ENCODE measurements at places on chromosomes 4 and X. TPM values are rescaled to one million over a fixed set of nuclear protein-coding genes. Genes with fewer than 3 reads are reported as not detected.

DNA sequence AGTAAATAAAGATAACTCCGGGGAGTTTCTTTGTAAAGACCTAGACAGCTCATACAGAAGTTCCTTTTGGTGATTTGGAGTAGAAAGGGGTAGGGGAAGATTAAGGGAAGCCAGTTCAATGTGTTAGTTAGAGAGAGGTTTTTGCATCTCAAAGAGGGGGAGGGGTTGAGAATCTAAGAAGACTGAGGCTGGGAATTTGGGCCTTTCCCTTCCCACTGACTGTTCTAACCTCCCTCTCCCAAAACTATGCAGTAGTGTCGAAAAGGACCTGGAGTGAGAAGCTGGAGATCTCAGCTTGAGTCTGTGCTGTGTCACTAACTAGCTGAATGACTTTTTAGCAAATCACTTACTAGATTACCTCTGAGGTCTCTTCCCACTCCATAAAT is 55.7 kb upstream of the CCDC160 start:
- DNase-seq = no peak

- no peak for DNase-seq
Measured at GRCh38 chrX:41350150-41350975, 16.4 kb downstream of the DDX3X start.

DNA sequence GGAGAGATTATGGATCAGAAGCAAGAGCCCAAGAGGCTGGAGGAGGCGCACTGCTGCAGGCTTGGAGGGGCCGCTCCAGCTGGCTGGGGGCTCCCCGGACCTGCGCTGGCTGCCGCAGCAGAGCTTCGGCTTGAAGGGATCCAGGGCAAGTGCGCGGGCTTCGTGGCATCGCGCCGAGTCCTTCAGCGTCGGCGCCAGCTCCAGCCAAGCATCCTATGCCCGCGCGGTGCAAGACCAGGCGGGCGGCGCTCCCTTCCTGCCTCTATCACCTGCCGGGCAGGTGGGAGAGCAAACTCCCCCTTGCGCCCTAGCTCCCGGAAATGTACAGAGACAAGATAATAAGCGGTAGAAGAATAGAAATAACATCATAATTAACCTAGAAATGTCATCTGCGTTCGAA is 10.5 kb upstream of the UCP1 start:
- DNase-seq = no peak

DNA sequence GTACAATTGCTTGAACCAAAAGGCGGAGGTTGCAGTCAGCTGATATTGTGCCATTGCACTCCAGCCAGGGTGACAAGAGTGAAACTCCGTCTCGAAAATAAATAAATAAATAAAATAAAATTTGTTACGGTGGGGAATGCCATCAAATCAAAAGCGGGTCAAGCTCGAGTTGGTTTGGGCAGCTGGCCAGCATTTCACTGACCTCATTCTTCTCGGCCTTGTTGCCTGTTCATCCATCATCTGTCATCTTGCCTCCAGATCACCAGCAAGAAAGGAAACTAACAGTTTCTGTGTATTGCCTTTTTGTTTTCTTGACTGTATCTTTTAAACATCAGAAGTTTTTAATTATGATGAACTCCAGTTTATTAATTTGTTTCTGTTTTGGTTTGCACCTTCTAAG is 31.5 kb upstream of the KLHL2 start:
- no peak for DNase-seq

GRCh38 chr4:173318240-173318639 is 15.9 kb downstream of the HMGB2 start:
- DNase-seq = no peak

DNA sequence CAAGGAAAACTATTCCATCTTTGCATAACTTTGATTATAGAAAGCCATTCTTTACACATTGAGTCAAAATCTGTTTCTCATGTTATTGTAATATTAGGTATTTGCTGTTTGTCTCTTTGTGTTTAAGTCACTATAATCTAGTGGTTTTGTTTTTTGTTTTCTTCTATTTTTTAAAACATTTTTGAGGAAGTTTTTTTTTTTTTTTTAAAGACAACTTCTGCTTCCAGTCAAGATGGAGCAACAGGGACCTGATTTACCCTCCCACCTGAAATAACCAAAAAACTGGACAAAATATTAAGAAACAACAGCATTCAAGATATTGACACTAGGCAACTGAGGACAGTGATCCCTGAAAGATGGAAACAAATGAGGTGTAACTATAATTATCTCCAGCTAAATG is 18.4 kb upstream of the NSUN7 start:
- DNase-seq = no peak

DNA sequence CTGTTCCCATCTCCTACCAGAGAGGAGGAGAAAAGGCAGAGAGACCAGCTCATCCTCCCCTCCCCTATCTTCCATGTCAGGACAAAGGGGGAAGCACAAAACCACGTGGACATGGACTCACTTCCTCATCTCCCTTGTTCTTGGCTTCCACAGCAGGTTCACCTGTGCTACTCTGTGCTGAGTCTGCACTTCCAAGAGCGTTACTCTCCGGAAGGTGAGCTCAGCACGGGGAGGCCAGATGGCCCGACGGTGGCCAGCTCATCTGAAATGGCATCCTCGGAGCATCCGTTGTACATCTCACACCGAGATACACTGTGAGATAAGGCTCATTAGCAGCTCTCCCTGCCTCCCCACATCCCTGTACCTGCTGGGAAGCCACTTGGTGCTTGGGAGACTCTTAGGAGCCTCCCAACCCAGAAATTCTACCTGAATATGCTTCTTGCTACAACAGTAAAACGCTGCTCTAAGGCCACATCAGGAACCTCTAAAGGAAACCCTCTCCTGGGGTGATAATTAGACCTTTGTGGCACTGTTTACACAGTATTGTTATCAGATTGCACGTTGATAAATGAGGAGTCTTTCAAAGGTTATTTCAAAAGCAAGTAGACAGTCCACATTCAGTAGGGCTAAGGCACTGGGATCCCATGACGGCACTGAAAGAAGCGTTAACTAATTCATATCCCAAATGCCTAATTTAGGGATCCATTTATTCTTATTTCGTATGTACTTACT is 19.4 kb downstream of the LGI2 start:
- no peak for DNase-seq

DNA sequence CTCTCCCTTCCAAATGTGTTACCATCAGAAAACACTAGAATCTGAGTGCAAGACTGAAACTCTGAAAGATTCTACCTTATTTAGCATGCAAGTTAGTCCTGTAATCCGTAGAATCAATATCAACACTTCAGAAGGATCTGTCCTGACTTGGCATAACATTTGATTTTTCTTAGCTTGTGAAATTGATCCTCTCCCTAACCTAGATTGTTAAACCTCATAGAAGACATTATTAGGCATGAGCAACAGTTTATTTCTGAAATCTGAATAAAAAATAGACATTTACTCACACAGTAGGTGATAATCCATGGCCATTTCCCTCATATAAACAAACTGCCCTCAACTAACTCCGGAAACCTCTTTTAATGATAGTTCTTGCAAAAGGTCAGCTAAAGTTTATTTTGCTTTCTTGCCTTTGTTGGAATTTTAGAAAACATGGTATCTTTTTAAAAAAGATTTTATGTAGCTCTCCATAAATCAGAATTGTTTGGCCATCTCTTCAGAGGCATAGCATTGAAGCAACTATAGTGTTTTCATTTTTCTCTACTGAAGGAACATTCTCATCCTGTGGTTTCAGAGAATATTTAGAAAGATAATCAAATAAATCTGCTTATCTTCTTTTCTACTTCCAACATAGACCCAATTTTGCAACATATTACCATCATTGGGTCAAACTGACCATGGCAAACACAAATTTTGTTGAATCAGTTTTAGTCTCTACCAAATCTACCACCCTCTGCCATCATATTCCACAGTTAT is 38.5 kb upstream of the PDLIM5 start:
- no peak for DNase-seq

DNA sequence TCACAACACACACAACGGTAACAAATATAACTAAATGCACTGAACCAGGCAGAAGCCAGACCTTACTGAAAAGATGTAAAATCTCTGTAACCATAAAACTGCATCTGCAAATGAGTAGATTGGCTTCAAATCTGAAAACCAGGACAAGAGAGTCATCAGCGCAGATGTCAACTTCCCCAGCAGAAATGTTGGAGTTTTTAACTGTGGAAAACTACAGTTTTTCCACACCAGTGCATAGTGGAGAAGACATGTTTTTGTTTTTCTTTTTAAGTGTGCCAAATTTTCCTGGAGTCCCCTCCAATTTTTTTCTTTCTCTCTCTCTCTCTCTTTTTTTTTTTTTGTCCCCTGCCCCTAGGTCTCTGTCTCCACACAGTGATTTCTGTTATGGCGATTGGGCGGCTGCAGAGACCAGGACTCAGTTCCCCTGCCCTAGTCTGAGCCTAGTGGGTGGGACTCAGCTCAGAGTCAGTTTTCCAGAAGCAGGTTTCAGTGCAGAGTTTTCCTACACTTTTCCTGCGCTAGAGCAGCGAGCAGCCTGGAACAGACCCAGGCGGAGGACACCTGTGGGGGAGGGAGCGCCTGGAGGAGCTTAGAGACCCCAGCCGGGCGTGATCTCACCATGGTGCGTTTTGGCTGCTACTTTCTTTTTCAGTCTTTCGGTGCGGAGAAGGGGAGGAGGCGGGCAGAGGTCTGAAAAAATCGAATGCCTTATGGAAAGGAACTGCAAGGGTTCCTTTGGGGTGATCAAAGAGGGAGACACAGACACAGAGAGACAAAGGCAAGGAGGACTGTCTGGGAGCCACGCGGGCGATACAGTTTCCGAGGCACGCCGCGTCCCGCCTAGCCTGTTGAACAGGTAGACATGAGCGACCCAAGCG is at the start of gene GUCY1A1:
Gene GUCY1A1, plus strand, starts transcription at position 505 of the 878 bp plus-strand sequence. CDS start 30,020 bp downstream, outside the sequence.
- peak; percentile 51 for DNase-seq

DNA sequence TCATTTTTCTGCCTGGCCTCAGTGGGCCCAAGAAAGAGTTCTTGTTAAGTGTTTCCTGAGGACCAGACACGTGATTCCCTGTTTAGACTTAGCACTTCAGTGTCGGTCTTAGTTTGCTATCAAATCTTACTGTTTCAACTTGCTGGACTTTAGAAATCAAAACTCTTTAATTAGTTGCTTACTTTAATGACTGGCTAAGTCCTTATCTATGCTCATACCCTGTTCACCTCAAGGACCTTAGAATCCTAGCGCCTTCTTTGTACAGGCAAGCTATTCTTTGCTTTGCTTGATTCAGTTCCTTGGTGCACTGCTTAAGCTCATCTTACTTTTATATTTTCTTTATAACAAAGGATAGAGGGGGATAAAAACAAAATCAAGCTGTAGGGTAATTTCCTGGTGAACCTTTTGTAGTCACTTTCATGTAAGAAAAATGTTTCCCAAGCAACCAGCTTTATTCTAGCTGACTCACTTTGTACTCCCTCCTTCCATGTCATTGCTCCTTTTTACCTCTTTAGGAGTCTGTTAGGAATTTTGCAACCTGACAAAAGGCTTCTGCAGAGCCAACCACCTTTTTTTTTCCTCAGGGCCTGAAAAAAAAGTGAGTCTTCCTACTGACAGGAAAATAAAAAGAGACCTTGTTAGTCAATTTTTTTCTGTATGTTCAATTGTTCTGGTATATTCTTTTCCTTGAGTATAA is 14.7 kb downstream of the WDR44 start:
- DNase-seq = no peak

DNA sequence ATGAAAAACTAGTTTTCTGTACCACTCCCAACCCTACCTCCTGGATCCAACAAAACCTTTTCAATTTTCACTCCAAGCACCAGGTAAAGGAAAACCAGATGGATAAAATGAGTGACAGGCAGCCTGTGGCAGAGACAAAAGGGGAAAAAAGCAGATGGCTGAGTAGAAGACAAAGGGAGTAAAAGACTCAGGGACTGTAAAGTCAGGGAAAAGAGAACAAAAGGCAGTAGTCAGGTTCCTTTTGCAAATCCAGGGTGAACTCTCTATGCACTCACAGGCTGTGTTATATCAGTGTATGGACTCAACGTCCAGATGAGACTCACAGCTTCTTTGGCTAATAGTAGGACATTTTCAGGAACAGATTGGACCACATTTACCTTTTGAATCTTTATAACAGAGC is 54.2 kb downstream of the QRFPR start:
- DNase-seq = no peak

GRCh38 chr4:8245884-8246833 is 23.4 kb upstream of the HTRA3 start:
- DNase-seq = no peak

- no peak for DNase-seq
Measured at GRCh38 chrX:103498786-103499185, 20.5 kb downstream of the RAB40A start.

Gene EPGN
- not detected for total RNA-seq

Gene GAGE12F
- total RNA-seq = not detected

Gene GAGE12H
- not detected for total RNA-seq

Gene DUSP9
- not detected for total RNA-seq

Gene ANOS1
- total RNA-seq = 4.5 TPM

Gene PABPC1L2B
- total RNA-seq = not detected

Measured in Right ventricle myocardium superior (tissue), 1 donor.